ENCODE measurements at places on chromosomes 3 and 15.

DNA sequence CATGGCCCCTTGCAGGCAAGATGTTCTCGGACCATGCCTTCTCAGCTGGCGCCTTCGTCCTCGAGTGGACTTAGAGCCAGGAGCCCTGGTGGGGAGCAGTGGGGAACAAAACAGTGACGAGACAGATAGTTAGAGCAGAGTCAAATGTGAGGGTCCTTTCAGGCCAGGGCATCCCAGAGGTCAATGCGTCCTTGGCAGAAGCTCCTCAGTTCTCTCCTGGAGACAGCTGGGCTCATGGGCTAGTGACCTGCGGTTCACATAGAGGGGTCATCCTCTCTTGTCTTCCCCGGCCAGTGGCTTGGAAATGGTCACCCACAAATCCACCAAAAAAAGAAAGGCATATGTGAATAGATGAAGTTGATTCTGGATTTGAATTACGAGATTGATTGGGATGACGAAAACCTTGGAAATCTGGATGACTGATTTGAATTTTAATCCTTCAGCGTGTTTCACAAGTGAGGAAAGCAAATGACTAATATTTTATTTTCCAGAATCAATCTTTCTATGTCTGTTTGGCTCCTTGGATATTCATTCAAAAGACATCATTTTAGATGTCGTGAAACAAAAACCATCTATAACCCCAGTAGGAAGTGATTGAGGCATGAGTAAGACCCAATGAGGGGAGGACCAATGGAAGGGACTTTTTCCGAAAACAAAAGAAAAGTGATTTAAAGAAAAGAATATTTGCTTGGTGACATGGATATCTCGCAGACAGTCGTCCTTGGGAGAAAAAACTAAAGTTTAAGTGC is 84.5 kb downstream of the ASB7 start:
- DNase-seq = no peak

DNA sequence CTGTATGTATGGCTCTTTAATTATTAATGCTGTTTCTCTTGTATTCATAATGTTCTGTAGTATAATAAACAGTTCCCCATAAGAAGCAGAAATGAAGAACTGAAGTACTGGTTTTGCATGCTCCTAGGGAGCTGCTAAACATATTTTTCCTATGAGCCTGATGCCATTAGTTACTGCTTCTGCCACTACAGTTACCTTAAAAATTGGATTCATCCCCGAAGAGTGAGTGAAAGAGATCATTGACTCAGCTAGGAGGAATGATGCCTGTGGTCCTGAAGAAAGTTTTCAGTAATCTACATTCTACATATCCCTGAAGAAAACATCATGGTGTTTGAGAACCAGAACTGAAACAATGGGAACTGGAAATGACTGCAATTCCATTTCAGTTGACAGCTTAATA is 37.1 kb upstream of the ST3GAL6 start:
- DNase-seq = no peak

GRCh38 chr15:60043744-60044435 is 39.8 kb downstream of the FOXB1 start:
- DNase-seq = no peak

DNA sequence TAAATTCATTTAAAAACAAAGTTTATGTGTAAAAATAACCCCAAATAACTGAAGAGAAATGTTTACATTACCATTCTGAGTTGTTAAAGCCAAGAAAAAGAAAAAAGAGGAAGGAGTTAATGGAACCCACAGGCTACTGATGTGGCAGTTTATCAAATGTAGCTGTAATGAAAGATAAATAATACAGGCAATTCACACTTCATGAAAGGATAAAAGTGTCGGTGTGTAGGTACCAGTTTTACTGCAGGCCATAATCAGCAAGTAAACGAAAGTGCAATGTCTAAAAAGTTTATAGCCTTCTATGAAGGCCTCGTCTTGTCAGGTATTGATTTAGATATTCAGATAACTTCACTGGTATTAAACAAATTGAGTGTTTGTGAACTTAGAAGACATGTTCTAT is 164.6 kb downstream of the DPH6 start:
- DNase-seq = no peak

DNA sequence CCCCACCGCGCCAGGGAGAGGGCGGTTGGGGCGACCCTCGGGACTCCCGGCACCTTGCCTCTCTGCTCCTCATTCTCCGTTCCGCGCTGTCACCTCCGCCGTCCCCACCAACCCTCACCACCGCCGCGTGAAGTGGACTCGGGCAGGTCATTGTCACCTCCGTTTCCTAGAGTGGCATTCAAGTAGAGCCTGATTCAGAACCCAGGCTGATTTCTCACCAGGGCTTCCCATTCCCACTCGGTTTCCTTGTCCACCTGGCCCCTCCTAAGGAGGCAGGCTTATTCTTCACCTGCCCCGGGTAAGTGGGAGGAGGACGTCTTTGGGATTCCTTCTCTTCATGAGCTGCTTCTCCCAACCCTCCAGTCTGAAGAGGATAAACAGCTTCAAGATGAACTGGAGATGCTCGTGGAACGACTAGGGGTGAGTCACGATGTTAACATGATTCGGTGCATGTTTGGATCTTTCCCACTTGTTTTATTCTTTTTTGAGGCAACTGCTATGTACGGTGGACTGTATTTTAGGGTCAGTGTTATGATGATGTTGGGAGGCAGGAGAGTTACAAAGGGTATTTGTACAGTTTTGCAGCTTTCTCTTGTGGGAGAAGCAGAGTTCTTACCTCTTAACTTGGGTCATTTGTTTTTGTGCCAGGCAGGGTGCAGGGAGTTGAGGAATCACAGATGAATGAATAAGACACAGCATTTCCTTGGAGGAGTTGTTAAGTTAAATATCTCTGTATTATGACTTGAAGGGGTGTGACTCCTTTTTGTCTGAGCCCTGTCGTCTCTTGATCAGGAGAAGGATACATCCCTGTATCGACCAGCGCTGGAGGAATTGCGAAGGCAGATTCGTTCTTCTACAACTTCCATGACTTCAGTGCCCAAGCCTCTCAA is 692 bp downstream of the PSMD2 start:
- DNase-seq = no peak

DNA sequence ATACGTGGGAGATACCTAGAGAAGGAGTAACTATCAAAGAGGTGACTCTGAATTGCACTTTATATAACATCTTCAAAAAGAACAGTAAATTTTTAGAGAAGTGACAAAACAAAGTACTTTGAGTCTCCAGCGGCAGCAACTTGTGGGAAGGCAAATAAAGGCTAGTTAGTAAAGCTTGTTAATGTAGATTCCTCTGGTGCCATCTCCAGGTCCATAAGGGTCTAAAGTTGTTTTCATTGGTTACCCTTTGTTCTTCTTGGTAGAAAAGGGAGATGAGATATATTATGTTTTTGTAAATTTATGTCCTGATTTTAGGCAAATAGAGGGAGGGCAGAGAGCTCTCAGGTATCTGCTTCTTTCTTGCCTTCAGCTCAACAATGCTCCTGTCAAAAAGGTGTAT is 161.6 kb downstream of the MYRIP start:
- DNase-seq = no peak

- DNase-seq = no peak
Observed at GRCh38 chr3:8254489-8254888, 247.1 kb upstream of the LMCD1 start.

GRCh38 chr3:190192739-190193138 is 72.0 kb upstream of the P3H2 start:
- no peak for DNase-seq

DNA sequence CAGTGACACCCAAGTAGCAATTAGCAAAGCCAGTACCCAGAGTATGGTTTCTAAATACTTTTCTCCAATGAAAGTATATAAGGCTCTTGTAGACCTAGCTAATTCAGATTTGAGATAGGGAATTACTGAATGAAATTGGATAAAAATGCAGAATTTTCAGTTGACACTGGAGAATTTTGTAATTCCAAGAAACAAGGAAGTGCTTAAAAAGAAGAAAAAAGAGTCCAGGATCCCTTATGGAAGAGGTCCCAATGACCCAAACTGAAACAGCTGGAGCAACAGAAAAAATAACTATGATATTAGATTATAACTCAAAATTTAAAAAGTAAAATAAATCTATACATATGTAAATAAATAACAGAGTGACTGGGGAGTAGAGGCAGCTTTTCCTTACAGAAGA is 335.2 kb downstream of the C3orf38 start:
- DNase-seq = no peak

DNA sequence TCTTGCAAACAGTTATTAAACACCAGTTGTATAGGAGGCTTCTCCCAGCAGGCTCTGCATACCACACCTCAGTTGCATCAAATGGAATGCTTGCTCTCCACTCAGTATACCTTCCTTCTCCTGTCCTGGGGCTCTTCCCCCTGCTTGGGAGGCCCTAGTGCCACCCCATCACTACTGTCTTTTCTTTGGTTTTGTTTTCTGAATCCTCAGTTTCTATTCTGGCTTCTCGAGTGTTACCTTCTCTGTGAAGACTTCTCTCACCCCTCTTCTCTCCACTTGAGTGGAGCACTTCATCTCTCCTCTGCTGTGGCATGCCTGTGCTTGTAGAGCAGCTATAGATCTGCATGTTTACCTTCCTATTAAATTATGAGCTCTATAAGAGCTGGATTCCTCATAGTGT is 75.7 kb upstream of the TPRG1 start:
- no peak for DNase-seq

GRCh38 chr3:178741020-178741419 is 204.8 kb downstream of the KCNMB2 start:
- no peak for DNase-seq

GRCh38 chr3:50559702-50560101 is 7.8 kb downstream of the C3orf18 start:
- no peak for DNase-seq

- DNase-seq = no peak
Observed at GRCh38 chr3:95280711-95281352, 1218.0 kb downstream of the NSUN3 start.

- no peak for DNase-seq
Observed at GRCh38 chr15:99126131-99126588, 21.3 kb downstream of the SYNM start.

DNA sequence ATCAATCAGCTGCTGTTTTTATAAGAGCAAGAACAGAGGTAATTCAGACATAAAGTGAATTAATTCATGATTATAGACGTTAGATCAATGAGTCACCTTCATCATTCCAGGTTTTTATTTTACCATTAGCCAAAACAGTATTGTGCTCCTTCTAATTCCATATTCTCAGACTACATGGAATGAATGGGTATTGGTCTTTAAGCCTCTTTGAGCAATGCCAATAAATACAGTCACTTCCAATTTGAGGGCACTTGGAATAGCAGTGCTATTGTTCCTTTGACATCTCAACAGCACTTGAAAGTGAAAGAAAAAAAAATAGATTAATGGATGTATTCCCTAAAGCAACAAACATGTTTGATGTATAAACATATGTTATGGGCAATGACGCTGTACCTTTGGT is 830.9 kb upstream of the CFAP20DC start:
- no peak for DNase-seq

DNA sequence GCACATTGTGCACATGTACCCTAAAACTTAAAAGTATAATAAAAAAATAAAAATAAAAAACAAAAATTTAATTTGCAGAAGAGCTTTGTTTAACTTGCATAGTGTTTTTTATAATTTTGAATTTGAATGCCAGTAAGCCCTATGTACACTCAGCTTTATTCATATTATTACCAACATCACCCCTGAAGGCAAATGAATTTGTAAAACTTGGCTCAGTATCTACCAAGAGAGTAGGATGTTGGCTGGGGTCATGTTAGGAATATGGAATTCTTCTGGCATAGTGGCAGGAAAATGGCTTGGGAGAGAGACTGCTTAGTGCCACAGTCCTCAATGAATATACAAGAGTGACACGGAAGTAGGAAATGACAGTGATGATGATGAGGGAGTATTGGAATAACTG is 30.7 kb downstream of the TRPC1 start:
- no peak for DNase-seq

GRCh38 chr15:93060336-93061248 is 28.4 kb downstream of the RGMA start:
- DNase-seq = no peak

- no peak for DNase-seq
Observed at GRCh38 chr3:51947215-51947900, 5.2 kb downstream of the PARP3 start.

- DNase-seq = no peak
Observed at GRCh38 chr3:22098021-22098420, 347.0 kb upstream of the ZNF385D start.

- DNase-seq = peak; percentile 94
Observed at GRCh38 chr3:184338511-184338945, 1.1 kb downstream of the FAM131A start.

GRCh38 chr3:175338775-175339535 is 479.8 kb downstream of the NAALADL2 start:
- no peak for DNase-seq

DNA sequence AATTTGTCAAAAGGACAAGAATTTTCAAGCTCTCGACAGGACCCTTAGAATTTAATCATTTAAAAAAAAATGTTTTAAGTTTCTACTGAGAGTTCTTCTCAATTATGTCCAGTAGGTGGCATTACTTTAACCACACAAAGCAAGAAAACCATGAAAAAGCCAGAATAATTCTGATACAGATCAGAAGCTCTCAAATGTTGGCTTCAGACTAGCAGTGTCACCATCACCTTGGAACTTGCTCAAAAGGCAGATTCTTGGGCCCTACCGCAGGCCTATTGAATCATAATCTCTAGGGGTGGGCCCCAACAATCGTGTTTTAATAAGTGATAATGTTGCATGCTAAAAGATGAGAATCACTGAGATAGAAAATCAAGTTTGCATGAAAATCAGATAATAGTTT is 99.5 kb upstream of the KCNMB2 start:
- no peak for DNase-seq

DNA sequence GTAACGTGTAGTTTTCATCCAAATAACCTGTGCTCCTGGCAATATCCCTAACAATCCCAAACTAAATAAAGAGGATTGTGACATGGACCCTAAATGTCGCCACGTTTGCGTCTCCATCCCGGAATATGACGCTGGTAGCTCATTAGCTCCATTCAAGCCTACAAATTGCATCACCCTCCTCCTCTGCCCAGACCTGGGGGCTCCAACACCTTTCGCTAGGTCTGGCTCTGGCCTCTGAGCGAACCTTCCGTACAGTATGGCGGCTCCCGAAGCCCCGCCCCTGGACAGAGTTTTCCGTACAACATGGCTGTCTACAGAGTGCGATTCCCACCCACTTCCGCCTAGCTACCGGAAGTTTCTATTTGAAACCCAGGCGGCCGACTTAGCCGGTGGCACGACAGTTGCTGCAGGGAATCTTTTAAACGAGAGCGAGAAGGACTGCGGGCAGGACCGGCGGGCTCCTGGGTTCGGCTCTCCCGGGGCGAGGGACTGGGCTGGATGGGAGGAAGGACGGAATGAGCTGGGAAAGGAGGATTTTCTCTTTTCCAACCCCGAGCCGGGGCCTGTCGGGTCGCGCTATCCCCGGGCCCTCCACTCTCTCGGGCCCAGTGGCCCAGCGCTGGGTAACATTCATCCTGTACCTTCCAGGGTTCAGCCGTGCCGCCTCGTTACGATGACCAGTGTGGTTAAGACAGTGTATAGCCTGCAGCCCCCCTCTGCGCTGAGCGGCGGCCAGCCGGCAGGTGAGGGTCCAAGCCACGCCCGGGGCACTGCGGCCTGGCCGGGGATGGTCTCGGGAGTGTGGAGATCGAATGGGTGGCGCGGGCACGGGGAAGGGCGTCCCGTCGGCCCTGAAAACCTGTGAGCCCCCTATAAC is at the start of gene KNSTRN:
Gene KNSTRN (plus strand): TSS at position 142 of the 877 bp plus-strand sequence. CDS start 115 bp downstream, at position 257.
- peak; percentile 88 for DNase-seq
